ENCODE measurements at places on chromosomes 7 and 10.

DNA sequence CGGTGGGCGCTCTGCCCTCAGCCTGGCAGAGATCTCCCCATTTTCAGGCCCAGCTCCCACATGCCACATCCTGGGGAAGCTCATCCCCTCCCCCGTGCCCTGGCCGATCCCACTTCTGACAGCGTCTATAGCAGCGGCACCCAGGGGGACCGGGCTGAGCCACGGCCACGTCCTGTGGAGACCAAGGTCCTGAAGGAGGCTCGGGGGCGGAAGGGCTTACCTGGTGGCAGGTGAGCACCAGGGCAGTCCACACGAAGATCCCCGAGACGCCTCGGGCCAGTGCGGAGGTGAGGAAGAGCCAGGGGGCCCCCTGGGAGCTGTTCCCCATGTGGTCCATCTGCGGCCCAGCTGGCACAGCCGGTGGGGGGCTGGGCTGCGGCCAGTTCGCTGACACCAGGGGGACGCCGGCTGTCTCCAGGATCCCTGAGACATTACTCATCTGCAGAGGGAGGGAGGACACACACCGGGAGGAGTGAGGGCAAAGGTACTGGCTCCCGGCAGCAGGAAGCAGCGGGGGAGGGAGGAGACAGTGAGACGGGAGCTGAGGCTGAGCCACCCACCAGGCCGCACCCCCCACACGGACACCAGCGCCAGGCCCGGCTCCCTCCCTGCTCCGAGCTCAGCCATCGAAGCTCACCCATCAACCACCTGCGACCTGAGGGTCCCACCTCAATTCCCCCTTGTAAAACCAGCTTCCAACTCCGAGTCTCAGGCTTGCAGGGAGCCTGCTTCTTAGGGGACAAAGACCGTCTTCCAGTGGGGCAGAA is 776 bp downstream of the TMEM184A start:
- no peak for DNase-seq

DNA sequence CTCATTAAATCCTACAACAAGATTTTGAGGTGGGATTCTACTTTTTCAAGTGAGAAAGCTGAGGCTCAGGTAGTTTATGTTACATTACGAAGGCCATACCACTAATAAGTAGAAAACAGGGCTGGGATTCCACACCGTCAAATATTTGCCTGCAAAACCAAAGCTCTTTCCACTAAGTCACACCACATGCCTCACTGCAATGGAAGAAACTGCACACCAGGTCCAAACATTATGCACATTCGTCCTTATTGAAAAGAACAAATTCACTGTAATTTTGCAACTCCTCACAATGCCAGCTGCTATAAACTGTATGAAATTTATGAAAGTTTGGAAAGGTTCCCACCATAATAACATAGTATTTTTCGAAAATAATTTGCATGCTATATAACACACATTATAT is 66.5 kb downstream of the DGKB start:
- DNase-seq, result no peak

DNA sequence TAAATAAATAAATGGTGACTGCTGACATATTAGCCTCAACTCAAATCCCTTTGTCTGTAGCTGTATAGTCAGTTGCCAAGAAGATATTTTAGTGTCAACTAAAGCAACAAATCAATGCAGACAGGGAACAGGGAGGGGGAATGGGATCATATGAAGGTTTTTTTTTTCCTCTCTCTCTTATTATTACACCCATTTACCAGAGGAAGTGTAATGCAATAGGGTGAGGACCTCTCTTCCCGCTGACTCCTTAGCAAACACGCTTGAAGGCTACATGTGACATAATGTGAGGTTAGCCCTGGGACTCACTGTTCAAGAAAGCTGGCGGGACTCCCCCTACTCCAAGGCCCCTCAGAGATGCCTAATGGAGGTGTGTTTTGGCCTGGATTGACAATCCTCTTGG is 88.2 kb downstream of the CHRM2 start:
- DNase-seq, result no peak

GRCh38 chr10:30858499-30858898 is 173.2 kb downstream of the ZNF438 start:
- no peak for DNase-seq

GRCh38 chr7:98899816-98900215 is 21.5 kb downstream of the TRRAP start:
- DNase-seq, result no peak

DNA sequence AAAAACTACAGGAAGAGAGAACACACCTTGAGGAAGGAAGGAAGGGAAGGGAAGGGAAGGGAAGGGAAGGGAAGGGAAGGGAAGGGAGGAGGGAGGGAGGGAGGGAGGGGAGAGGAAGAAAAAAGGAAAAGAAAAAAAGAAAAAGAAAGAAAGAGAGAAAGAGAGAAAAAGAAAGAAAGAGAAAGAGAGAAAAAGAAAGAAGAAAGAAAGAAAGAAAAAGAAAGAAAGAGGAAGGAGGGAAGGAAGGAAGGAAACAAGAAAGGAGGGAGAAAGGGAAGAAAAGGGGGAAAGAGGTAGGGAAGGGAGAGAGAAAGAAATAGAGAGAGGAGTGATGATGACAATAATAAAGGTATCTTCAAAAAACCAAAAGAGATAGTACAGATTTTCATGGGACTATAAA is 12.3 kb upstream of the PLXNA4 start:
- no peak for DNase-seq

DNA sequence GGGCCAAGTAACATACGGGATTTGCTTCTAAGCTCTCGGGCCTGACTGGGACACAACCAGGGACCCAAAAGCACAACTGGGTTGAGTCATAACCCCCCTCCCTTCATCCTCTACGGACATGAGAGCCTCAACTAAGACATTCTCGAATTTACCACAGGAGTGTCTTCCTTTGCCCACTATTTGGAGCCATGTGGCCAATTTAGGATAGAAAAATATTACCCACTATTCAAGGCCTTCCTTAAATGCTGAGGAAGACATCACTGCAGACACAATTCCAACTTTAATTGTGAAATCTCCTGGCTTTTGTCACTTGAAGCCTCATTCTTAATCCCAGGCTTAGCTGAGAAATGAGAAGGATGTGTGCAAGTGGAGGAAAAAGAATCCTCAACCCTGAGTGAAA is 11.8 kb downstream of the CTBP2 start:
- DNase-seq, result no peak
